ENCODE measurements at places on chromosomes 1 and 21.

- DNase-seq: no peak
Measured at GRCh38 chr1:17745479-17745955, 9.6 kb upstream of the ACTL8 start.

- no peak for DNase-seq
Measured at GRCh38 chr1:56803561-56804156, 15.5 kb downstream of the FYB2 start.

- DNase-seq: no peak
Measured at GRCh38 chr1:211591980-211592493, 13.1 kb upstream of the SLC30A1 start.

GRCh38 chr1:55427606-55428005, 212.4 kb upstream of the USP24 start:
- no peak for DNase-seq

DNA sequence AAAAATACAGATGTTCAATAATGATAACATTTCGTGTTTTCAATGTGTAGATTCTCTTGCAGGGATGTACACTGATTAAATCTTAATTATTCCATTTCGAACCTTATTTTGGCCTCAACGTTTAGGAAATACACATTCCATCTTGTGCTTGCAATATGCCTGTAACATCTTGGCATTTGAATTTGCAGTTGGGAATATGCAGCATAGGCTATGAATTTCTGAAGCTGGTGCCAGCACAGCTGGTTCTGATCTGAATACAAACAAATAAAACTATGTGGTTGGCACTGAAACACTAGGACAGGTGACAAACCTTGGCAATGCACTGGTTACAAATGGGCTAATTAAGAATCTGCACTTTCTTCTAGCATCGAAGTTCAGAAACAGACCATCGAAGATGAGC, 108.4 kb downstream of the ERG start:
- DNase-seq: no peak

DNA sequence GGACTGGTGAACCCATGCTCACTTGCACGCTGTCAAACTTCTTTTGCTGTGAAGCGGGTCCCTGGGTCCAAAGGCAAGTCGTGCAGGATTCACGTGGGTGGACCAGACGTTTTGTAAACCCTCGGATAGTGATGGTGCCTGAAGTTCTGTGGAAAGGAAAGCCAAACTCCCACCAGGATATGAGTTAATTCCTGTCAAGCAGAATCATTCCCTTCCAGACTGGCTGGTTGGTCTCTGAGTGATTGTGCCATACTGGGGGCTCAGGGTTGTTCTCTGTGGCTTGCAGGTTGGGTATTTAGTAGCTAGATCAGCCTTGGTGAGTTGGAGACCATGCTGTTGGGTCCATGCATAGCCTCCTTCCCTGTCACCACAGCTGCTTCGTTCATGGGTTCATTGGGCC, 32.7 kb upstream of the IGSF5 start:
- no peak for DNase-seq

DNA sequence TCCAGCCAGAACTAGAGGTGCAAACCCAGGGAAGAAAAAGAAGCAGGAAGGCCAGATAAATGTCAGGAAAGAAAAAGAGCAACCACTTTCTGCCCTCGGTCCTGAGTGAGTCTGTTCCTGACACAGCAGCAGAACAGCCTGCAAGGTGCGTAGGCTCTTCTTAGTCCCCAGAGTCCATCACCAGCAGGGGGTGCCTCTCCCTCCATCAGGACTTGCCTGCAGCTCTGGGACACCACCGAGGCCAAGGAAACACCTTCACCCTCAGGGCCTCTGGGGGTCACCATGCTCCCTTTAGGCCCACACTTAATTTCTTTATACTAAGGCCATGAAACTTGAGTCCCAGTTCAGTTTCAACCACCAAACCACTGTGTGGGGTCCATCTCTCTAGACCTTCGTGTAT, 43.7 kb upstream of the NFASC start:
- DNase-seq: no peak

DNA sequence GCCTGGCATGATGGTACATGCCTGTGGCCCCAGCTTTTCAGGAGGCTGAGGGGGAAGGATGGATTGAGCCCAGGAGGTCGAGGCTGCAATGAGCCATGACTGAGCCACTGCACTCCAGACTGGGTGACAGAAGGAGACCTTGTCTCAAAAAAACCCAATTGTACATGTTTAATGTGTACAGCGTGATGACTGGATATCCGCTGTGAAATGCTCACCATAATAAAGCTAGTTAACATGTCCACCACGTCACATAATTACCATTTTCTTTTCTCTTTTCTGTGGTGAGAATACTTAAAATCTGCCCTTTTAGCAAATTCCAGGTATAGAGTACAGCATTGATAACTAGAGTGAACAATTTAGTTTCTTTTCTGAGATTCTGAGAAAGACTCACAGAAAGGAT, 24.0 kb downstream of the TMPRSS2 start:
- no peak for DNase-seq

GRCh38 chr1:167935216-167936067, 1.0 kb upstream of the DCAF6 start:
- peak; percentile 11 for DNase-seq

DNA sequence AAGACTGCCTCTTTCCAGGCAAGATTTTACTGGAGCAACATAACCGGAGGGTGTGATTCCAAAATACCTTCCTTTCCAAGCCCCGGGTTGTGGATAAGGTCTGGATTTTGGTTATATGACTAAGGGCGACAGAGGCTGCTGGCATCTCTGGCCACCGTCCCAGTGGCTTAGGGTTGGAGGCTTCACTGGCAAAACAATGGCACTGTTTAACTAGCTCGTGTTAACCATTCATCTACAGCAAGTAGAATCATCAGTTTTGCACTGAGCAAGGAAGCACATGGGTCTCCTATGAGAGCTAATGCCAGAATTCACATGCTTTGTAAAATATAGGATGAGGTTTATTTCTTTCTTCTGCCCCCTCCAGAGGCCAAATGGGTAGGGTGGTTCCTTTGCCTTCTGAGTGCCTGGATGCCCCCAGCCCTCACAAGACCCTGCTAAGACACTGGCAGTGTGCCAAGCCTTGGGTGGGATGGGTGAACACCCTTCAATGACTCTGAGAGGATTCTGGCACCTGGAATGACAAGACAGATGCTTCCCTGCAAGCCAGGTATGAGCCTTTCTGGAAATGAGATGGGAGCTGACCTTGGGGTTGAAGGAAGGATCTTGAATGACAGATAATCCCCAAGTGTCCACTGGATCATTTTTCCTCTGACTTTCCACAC, 36.8 kb downstream of the DHCR24 start:
- DNase-seq: no peak

DNA sequence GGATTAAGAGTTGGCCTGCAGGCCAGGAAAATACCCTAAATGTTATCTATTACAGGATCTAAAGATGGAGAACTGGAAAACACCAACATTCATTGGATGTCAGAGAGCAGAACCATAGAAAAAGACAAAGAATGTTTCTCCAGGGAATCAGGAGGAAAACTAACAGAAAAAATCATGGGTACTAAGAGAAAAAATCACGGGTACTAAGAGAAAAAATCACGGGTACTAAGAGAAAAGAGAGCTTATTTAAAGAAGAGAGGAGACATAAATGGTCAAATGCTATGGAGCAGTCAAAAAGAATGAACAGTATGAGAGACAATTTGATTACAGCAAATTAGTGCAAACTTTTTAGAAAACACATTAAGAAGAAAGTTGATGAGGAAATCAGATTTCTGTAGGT, 73.8 kb upstream of the SERBP1 start:
- no peak for DNase-seq

DNA sequence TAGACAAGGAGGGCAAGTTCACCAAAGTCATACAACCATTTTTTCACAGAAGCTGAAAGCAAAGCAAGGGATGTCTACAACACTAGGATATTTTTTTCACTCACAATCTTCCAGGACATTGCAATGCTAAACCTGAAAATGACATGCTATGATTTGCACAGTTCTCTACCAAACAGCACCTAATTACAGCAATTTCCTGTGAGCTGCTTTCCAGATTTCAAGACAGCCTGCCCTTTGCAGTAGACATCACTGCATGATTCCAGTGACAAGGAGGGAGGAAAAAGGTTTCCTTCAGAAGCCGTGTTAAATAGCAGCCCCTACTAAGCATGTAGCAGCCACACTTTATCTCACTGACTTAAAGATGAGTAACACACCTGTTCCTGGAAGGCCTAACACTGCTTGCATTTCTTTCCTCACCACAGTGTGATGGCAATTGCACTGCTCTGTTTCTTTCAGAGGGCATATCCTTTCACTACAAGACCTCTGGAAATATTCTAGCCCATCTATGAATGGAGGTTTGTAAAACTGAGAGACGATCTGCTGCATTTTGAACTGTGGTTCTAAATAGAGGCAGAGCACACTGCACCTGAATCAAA, 97.1 kb downstream of the DUSP10 start:
- no peak for DNase-seq

DNA sequence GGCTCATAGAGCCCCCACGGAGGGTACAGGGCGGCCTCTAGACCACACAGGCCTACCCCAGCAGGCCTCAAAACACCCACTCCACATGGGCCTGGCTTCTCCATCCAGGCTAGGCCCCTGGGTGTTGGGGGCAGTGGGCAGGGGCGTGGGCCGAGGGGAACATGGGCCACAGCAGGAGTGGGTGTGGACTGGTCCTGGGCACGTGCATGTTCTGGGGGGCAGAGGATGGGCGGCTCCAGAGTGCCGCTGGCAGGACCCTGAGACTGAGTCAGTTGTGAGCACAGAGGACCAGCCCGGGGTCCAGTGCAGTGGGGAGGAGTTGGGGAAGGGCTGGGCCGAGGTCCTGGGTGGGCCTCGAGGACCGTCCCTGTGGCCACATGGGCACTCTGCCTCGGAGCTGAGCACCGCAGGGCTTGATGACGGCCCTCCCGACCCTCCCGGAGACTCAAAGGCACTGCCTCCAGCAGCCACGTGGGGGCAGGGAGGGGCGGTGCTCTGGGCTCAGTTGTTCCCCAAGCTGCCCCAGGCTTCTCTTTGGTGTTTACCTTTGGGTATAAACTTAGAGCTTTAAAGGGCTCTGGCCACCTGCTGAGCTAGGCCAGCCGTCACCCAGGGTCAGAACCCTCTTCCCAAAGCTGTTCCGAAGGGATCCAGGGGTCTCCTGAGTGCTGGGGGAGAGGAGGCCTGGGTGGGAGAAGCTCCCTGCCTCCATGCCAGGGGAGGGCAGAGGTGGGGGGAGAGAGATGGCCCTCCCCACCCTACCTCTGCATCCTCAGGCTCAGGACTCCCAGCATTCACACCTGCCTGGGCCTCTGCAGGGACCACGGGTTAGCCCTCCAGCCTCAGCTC, 79.9 kb downstream of the MORN1 start:
- DNase-seq: peak; percentile 42

DNA sequence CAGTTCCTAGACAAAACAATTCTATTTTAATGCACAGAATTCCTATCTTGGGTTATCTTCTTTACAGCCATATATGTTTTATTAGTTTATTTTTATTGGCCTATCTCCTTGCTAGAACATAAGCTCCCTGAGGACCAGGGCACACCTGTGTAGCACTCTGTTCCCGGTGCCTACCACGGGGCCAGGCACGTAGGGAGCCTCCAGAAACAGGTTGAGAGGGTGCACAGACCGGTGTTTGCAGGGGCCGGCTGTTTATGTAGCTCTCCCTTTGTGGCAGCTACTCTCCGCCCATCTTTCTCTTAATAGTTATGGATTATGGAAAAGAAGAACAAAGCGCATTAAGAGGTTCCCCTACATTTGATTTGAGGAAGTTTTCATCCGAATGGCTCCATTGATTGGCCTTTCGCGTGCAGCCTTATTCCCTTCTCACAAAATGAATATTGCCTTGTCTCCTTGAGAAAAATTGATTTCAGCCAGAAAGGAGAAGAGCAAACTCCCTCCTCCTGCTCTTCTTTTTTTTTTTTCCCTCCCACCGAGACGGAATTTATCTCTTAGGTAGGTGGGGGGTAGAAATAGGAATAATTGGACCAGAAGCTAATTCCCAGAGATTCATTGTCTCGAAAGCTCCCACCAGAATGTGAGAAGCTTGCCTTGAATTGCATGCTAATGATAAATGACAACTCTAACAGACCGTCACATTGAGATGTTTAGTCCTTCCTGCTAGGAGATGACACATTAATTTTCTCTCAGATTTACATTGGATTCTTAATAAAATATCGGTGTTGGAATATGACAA, 447.4 kb downstream of the CAMTA1 start:
- DNase-seq: no peak

DNA sequence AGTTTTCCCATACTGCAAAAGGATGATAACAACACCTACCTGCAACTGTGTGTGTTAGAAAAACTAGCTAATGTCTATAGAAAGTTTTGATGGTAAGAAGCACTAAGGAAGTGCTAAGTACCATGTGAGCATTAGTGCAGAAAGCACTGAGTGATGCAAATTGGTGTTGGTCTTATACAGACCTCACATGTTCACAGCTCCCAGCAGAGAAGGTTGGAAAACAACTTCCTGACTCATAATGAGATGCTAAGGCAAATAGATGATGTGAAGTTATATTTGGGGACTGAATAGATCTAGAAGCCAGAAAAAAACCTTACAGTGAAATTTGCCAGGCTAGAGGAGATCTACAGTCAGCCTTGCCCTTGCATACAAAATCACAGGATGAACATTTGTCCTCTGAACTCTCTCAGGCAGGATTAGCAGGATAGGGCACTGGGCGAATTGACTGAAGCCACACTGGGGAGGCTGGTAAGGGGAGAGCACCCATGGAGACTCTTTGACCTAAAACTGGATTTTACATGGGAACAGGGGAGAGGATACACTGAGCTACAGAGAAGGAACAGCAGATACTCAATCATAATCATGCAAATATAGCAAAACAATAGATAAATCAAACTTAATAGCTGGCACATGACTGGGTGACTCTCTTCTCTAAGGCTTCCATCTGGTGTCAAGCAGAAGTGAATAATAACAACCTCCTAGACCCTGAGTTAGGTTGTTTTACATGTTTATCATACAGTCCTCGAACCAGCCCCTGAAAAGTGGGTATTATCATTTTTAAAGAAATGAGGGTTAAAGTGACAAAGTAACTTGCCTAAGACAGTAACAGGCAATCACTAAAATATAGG, 61.3 kb downstream of the ASTN1 start:
- DNase-seq: no peak

DNA sequence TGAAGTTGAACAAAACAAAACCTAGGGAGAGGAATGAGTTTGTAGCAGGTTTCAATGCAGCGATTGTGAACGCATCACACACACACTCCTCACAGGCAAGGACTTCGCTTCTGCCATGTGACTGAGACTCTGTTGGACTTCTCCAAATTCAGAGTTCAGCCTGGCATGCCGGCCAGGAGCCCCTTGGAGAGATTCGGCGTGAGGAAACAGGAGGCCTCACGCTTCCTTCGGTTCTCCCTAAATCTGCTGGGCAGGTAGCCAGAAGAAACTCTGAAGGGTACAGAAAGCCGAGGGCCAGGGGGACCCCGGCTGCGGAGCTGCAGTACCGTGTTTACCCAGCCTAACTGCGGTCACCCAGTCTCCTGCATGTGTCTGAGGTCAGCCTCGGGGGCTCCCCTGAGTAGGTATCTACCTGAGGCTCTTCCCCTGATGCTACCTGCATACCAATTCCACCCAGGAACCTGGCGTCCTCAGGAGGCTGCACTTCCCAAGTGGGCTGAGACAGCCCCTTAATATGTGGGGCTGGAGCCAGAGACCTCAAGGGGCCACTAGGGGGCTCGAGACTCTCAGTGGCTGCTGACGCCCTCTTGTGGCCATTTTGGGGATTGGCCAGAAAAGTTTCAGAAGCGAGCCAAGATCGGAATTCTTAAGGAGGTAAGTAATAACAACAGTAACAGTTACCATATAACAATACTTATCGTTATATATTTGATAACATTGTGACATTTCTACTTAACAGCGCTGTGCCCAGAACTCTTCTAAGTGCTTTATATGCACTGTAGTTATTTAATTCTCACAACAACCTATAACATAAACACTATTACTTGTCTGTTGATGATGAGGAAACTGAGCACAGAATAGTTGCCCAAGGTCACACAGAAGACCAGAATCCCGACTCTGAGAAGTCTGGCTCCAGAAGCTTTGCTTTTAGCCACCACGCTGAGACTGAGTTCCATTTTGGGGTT, 2.7 kb upstream of the ANXA9 start:
- peak; percentile 72 for DNase-seq

All from T-helper 17 cell (primary cell).